Activated naive CD4-positive, alpha-beta T cell (primary cell): ENCODE measurements at places on chromosomes 6 and 20.

DNA sequence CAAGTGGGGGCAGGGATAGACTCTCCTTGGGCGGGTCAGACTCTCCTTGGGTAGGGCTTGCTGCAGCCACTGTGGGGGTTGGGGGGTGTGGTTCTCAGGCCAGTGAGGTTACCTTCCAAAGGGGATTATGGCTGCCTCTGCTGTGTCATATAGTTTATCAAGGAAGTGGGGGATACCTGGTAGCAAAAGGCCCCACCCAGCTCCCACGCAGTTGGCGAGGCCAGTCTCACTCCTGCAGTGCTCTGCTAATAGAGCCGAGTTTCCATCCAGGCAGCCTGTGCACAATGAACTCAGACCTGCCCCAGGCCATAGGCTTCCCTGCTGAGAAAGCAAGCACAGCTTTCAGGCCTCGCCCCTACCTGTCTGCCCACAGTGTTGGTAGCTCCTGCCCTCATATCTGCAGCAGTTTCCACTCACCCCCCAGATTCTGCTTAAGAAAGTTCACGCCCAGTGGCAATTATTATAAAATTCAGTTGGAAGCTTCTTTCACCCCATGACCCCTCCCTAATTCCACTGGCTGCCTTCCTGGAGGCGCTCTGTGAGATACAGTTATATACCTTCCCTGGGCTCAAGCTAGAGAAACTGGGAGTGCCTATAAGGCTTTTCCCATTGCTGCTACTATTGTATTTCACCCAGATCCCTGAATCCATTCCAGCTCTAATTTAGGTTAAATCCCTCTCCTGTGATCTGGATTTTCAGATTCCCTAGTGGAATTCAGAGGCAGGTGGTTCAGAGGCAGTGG lies 56.1 kb downstream of the HDDC2 start:
- DNase-seq, result no peak

- no peak for DNase-seq
Measured at GRCh38 chr20:3237958-3238615, 903 bp downstream of the SLC4A11 start.

DNA sequence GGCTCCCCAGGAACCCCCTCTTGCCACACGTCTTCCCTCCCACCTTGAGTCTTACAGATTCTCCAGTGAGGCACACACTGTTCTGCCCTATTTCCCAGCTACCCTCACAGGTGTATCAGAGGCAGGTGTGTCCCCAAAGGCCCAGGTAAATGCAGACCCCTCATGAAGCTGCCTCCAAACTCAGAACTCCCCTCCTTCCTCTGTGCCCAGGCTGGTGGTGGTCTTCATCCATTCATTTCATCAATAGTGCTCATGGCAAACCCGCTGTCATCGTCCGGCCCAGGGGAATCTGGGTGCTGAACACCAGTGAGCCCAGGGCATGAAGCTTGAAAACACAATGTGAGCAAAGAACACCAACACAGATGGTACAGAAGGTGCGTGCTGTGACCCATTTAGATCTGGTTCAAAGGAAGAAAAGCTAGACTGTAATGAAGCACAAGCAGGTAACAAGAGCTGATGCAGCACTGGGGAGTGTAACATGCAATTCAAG lies 213.1 kb downstream of the SYNDIG1 start:
- DNase-seq, result no peak

DNA sequence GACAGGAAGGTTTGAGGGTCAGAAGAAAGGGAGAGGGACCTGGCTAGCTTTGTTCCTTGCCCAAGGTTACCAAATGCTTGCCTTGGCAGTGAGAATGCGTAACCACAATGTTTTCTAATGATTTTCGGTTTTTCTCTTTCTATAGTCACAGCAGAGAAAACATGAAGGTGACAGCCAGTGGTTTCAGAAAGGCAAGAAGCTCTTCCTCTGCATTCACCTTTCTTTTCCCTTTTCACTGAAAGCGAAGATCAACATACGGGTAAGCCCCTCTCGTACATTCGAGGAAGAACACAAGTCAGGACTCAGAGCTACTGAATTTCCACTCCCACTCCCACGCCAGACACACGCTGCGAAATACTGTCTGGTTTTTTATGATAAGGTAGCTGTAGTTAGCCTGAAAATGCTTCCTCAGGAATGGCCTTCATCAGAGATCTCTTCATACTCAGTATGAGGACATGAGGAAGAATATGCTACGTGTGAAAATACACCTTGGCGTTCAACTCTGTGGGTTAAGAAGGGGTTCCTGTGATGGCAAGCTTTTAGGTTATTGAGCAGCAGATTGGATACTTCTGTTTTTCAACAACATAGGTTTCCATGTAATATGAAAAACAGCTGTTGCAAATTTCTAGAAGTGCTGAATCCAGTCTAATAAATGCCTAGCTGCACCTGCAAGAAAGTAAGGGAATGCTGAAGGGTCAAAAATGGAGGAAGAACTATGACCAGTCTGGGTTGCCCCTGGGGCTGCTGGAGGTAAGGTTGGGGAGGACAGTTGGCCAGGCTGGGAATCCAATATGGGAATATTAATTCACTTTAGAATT lies 7.4 kb upstream of the CD83 start:
- no peak for DNase-seq

GRCh38 chr6:148972481-148972880 lies 225.7 kb downstream of the UST start:
- no peak for DNase-seq

DNA sequence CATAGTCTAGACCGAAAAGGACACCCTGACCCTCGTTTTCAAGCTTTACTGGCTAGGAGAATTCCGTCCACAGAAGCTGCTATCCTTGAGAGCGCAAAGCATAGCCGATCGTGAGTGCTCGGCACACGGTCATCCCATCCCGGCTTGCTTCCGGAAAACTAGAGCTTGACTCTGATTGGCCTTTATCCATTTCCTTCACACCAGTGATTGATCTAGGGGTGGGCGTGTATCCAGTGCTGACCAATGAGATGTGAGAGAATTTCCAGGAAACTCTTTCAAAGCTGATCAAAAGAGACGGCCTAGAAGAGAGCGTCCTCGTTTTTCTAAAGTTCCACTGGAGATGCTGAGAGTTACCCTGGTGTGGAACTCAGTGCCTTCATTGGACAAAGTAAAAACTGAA lies 41.0 kb upstream of the NFATC2 start:
- DNase-seq, result no peak

GRCh38 chr6:19830171-19830570 lies 7.0 kb upstream of the ID4 start:
- no peak for DNase-seq

DNA sequence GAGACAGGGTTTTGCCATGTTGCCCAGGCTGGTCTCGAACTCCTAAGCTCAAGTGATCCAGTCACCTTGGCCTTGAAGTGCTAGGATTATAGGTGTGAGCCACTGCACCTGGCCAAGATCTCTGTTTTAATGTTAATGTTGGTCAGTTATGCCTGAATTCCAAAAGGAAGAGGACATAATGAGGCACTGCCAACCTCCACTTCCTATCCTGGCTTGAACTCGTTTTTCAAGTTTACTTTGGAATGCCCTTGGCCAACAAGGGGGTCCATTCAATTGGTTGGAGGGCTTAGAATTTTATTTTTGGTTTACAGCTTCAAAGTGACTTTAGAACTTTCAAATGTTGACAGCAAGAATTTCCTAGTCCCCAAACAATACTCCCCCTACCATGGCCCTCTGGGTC lies 29.8 kb downstream of the DNAAF9 start:
- no peak for DNase-seq

GRCh38 chr6:43695215-43695966 lies 7.8 kb upstream of the MRPS18A start:
- no peak for DNase-seq

DNA sequence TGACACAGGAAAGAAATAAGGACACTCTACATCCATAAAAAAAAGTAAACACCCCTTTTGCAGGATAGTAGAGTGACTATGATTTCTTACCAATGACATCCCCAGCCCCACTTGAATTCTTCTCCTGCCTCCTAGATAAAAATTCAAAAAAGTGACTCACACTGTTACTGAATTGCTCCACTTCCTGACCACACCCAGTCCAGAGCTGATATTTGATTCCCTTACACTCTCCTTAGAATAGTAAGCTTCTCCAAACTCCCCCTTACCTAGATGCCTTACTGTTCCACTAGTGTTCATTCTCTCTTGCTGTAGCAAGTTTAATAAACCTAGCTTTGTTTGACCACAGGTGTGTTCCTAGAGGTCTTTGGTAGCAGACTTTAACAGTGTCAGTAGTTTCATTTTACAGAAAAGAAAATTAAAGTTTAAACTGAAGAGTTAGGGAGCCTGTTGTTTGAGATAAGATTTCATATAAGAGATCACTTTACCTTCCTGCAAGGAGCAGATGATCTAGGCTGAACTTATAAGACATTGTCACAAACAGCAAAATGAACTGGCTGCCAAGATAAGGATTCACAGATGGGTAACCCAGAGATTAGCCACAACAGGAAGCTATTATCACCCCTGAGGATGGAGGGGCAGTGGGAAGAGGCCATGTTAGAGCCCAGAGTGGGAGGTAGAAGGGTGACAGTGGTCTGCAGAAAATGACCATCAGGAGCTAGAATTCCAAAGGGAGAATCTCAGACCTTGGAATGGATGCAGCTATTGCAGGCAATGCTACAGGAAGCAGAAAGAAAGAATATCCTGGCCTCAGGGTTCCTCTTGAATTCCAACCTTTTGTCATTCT lies 28.4 kb upstream of the BTN3A2 start:
- DNase-seq, result no peak

- no peak for DNase-seq
Measured at GRCh38 chr6:36110050-36110449, 20.3 kb upstream of the MAPK13 start.
